GM06990 (cell line): ENCODE measurements at places on chromosomes 12 and 14.

- no peak for DNase-seq
These were observed 101.3 kb downstream of the CACNA1C start for GRCh38 chr12:2154050-2154449.

- DNase-seq, result no peak
These were observed 127.6 kb downstream of the SLC8A3 start for GRCh38 chr14:70061108-70061507.

DNA sequence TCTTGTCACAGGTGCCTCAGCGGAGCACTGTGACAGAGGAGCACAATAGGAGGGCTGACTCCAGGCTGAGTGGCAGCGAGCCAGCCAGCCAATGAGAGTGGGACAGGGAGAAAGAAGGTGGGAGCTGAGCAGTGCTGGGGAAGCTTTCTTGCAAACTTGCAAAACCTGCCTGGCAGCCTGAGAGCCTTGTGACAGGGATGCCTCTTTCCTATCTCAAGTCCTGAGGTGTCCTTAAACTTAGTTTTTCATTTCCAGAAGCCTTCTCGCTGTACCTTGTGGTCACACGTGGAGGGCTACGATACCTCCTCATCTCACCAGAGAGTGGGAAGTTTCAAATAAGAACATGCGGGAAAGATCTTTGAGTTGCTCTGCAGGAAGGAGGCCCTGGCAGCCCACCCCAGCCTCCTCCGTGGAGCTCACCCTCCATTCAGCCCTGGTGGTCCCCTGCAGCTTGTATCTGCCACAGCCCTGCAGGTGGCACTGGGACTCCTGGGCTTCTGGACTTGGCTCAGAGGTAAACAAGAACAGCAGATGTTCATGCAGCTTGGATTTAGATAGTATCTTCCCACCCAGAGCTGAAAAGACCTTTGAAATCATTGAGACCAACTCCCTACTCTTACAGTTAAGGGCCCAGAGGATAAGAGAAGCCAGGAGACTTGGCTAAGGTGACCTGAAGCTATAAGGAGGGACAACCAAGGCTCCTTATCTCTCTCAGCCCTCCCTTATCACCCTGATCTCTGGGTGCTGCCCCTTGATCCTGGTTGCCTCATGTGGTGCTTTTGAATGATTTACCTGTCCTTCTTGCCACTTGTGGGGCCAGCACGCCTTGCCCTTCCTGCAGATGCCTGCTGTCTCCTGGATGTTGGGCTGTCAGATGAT is 153.5 kb upstream of the MAX start:
- DNase-seq, result no peak

GRCh38 chr12:78361683-78362082 is 502.9 kb upstream of the SYT1 start:
- no peak for DNase-seq

GRCh38 chr14:55771242-55771981 is 191.4 kb downstream of the KTN1 start:
- DNase-seq, result no peak

DNA sequence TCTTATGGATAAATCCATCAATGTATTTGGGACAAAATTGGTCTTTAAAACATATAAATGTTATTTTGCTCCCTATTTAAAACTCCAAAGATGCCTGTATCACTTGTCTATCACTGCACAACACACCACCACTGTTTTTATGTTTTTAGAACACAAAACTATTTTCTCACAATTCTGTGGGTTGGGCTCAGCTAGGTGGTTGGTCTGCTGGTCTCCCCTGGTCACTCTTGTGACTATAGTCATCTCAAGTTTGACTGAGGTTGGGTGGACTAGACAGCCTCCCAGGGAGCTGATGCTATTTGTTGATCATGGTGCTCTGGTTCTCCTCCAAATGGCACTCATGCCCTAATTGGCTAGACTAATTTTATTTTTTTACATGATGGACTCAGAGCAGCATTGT is 39.5 kb upstream of the NR1H4 start:
- no peak for DNase-seq
